ENCODE measurements at places on chromosomes 6 and 20.

DNA sequence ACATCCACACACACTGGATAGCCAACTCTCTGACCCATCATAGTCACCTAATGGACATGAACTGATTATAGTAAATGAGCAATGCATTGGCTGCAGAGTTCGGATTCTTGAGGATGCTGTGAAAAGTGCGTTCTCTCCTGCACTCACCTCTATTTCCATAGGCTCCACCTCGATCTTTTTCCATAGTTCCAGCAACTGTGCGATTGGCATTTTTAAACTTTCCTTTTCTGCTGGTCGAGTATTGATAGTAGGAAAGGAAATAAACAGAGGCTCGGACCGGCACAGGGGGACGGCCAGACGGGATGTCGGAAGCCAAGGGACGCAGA lies 94.4 kb downstream of the RNASET2 start:
- DNase-seq, result no peak

- no peak for DNase-seq
Observed at GRCh38 chr6:104958178-104959025, 1.5 kb downstream of the LIN28B start.

- DNase-seq, result no peak
Observed at GRCh38 chr6:33428224-33428965, 8.5 kb downstream of the SYNGAP1 start.

- DNase-seq, result no peak
Observed at GRCh38 chr6:79946272-79947190, 822 bp downstream of the ELOVL4 start.

DNA sequence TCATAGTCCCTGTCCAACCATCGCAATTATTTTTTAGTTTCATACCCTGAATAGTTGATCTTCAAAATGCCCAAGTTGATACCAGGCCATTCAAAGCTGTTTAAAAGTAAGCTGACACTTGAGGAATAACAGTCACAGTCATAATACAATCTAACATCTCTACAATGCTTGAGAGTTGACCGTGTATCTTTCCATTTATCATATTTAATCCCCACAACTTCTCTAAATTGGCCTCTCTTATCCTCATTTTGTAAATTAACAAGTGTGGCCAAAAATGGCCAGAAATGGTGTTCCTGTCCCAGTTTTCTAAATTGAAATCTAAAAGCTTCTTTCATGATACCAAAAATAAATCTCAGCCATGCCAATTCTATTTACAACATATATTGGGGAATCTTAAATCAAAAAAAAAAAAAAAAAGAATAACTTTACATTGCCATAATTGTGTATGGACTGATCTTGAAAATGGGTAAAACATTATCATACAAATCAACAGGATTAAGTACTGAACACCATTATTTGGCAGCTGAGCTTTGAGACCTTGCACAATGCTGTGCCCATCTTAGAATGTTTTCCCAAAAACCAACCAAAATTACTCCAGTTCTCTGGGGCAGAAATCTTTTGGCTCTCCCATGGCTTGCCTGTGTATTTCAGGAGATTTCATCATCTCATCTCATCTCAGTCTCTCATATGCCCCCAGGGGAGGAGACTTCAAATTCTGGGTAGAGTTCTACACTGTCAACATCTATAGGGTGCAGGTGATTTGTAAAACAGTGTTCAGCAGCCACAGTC lies 448.7 kb upstream of the JARID2 start:
- no peak for DNase-seq

GRCh38 chr6:110660066-110660655 lies 155.1 kb downstream of the CDK19 start:
- DNase-seq, result no peak

DNA sequence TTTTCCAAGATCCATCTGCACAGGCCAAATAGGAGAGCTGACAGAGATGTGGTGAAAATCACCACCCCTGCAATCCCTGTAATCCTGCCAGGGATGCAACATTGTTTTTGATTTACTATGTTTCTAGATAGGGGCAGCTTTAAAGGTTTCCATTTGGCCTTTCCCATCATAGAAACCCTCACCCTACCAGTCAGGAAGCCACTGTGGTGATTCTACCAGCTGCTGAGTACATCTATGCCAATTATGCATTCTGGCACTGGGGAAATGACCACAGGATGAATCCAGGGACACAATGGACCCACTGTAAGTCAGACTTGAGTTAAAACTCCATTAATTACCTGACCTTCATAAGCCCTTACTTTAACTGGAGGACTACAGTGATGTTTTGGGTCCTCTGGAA lies 130.4 kb downstream of the TNFRSF21 start:
- no peak for DNase-seq
